ENCODE measurements at places on chromosomes 13 and 19. TPM values are rescaled to one million over a fixed set of nuclear protein-coding genes. Genes with fewer than 3 reads are reported as not detected.

ERICH6B gene
- not detected for total RNA-seq

KIR2DL1 gene
- not detected for total RNA-seq

OR7G1 gene
- total RNA-seq, result not detected

GZMM gene
- total RNA-seq, result 47.4 TPM

CGB3 gene
- total RNA-seq, result not detected

OR7A5 gene
- not detected for total RNA-seq

FCAR gene
- not detected for total RNA-seq

DNA sequence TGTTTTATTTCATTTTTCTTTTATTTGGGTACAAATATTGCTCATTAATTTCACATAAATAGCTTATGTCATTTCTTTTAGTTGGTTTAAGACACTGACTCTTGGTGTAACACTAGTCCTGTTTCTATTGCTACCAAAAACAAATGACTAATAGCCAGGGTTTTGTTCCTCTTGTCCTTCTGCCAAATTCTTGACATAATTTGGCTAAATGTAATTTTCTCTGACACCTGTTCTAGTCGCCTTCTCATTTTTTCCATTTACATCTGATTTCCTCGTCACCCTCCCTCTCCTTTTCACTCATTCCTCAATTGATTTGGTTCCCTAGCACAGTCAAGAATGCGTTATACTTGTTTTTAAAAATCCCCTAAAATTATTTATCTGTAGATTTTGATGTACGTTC lies 1718.7 kb downstream of the EFNB2 start:
- DNase-seq, result no peak

- DNase-seq, result no peak
These were observed 7.6 kb downstream of the SIGLEC11 start for GRCh38 chr19:49953416-49953815.

- no peak for DNase-seq
These were observed 900 bp downstream of the MCEMP1 start for GRCh38 chr19:7677669-7678311.

DNA sequence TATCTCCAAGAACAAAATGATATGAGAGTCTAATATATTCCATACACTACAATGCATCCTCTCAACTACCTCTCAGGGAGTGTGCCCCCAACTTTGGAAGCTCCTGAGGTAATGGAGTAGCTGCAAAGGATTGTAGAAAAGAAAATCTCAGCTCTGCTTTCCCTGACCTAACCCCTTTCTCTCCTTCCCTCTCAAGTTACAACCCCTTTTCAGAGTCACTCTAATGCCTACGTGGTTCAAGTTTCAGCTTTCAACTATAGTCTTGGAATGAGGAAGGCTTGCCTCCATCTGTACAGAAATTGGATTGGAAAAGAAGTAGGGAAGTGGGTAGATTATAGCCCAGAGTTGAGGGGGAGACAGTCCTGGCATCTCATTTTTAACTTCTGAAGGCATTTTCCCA lies 256.0 kb downstream of the PCDH9 start:
- DNase-seq, result no peak

- no peak for DNase-seq
These were observed 893 bp upstream of the PLIN3 start for GRCh38 chr19:4868286-4868834.

DNA sequence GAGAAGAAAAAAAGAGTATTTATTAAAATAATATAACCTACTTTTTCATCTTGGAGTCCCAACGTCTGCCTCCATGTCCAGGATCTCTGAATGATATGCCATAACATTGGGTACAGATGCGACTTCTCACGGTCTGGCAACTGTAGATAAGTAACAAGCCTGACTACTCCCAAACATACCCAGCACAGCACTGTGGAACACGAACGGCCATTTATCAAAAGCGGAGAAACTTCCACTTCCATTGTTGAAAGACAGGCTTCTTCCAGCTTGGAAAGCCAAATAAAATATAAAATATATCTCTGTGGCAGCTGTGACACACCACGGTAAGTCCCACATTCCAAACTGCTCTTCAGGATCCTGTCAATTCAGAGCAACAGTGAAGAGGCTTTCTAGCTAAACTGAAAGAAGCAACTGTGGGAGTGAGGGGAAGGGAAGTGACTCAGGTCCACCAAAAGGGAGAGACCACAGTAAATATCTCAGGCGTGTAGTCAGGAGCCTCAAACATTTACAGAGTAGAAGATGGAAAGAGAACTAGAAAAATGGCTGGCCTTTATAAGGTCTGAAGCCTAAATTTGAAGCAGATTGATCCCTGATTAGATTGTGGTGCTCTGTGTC lies 331.7 kb downstream of the LIG4 start:
- no peak for DNase-seq

- no peak for DNase-seq
These were observed 232.7 kb downstream of the KLF12 start for GRCh38 chr13:73901324-73902068.

GRCh38 chr19:38744298-38744681 lies at the start of gene CAPN12:
Gene CAPN12 (minus strand): TSS chr19:38744474. CDS start chr19:38744165, 309 bp downstream.
- DNase-seq, result no peak

DNA sequence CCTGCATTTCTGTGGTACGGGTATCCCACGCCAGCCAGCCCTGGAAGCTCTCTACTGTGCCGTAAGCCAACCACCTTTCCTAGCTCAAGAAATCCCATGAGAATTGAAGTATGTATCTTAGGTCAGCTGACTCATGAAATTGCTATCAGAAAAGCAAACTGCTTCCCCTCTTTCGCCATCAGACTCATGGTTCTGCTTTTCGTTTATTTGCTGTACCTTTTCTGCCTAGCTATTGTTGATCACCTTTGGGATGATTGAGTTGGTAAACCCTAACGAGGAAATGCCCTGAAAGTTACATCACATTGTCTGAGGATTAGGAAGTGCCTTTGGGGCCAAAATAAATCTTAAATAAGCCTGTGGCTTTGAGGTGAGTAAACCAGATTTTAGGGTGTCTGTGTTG lies at the start of gene ADGRE3:
ADGRE3 (minus strand) TSS at position 81 of the 400 bp plus-strand sequence; CDS start at position 7, 74 bp downstream.
- no peak for DNase-seq

DNA sequence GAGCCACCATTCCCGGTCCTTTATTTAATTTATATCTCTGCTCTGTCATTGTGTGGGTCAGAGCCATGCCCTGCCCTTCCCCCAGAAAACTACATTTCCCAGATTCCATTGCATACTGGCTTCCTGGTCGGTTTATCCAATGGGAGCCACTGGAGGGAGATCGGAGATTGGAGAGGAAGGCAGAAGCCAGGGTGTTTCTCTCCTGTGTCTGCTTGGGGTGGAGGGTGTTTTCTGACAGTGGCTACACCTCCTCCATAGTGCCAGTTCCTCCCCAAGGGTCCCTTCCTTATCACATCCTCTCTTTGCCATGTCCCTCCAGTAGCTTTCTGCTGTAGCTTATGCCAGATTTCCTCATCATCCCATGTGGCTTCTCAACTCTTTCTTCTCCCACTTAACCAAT lies 19.0 kb downstream of the OLFM2 start:
- no peak for DNase-seq

DNA sequence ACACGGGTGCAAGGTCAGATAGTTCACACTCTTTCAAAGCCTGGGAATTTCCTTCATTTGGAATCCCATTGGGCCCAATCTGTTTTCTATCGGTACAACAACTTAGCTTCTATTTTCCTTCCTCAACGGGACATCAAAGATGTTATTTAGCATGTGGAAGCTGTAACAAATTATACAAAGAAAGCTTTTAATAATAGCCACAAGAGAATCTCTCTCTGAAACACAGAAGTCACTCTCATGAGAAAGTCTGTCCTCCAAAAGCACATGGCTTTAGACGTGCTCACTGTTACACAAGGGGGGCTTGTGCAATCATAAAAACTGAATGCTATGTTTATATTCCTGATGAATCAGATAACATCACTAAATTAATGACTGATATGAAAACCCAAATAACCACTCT lies 28.9 kb upstream of the CYSLTR2 start:
- no peak for DNase-seq

GRCh38 chr13:93862259-93862658 lies 617.2 kb downstream of the DCT start:
- DNase-seq, result no peak

DNA sequence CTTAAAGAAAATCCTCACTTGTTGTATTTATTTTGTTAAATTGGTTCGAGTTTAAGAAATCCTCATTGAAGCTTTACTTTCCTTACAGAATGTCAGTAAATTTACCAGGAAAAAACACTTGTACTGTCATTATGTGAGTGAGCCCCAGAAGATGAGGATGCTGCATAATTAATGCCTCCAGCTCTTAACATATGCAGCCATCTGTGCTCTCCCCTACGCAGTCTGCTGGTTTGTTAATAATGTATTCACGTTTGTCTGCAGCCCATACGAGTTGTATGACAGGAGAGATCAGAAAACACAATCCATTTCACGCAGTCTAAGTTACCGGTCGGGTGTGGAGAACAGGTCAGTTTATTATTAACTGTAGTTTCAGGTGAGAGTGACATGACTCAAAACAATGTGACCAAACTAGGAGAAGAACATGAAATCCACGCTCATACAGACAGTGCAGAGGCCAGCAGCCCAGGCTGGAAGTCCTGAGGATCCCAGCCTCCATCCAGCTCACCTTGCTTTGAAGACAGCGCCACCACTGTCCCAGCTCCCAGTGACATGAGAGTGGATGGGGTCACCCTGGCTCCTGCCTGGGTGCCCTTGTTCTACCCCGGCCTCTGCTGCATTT lies 19.8 kb upstream of the ATP11A start:
- DNase-seq, result no peak

DNA sequence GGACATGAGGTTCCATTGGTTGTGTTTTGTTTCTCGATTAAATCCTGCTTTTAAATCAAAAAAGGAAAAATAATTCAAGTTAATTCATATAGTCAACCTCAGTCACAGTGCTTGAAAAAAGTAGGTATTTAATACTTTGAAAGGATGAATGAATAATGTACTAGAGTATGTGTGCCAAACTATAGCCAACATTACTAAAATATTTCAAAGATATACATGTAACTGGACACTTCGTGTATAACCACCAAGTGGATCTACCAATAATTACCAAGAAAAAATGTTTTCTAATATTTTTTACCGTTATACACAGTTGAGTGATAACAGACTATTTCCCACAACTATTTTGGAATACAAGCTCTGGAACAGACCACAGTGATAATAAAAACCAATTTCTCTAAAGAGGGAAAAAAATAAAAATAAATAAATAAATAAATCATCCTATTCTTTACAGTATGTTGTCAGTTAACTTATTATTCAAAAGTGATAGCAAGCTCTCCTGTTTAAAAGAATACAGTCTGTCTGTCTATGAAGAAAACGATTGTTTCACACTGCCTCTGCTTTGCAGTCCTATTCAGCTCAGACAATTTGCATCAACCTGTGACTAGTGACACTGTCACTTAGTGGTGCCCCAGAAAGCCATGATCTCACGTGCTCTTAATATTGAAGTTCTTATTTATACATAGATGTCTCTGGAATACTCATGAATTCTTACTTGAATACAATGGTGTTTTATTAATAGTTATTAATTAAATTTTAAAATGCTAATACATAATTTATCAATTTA lies 58.2 kb downstream of the UBL3 start:
- DNase-seq, result no peak

- DNase-seq, result peak; percentile 10
These were observed 80.3 kb upstream of the FRY start for GRCh38 chr13:31951215-31951678.

DNA sequence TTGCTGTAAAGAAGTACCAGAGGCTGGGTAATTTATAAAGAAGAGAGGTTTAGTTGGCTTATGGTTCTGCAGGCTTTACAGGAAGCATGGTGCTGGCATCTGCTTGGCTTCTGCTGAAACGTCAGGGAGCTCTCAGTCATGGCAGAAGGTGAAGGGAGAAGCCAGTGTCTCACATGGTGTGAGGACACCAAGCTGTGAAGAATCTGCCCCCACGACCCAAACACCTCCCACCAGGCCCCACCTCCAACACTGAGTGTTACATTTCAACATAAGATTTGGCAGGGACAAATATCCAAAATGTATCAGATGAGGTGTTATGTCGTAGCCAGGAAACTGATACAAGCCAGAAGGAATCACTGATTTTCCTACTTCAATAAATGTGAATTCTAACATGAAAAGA lies 136.5 kb downstream of the CYSLTR2 start:
- no peak for DNase-seq

DNA sequence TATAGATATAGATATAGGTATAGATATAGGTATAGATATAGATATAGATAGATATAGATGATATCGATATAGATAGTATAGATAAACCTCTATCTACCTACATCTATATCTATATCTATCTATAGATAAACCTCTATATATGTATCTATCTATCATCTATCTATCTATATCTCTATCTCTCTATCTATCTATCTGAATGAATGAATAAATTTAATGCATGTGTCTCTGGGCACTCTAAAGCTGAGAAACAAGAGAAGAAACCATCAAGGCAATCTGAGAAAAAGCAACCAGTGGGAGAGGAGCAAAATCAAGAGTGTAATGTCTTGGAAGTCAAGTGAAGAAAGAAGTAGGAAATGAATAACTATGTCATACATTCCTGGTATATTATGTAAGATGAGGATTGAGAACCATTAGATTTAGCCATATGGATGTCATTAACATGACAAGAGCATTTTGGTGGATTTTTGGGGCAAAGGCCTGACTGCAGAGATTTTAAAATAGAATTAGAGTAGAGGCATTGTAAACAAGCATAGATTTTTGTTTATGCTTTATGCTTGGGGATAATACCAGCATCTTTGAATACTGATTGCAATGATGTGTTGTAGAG lies 1262.7 kb upstream of the MIR17HG start:
- no peak for DNase-seq

- no peak for DNase-seq
These were observed 754 bp downstream of the RNF6 start for GRCh38 chr13:26221399-26221720.

DNA sequence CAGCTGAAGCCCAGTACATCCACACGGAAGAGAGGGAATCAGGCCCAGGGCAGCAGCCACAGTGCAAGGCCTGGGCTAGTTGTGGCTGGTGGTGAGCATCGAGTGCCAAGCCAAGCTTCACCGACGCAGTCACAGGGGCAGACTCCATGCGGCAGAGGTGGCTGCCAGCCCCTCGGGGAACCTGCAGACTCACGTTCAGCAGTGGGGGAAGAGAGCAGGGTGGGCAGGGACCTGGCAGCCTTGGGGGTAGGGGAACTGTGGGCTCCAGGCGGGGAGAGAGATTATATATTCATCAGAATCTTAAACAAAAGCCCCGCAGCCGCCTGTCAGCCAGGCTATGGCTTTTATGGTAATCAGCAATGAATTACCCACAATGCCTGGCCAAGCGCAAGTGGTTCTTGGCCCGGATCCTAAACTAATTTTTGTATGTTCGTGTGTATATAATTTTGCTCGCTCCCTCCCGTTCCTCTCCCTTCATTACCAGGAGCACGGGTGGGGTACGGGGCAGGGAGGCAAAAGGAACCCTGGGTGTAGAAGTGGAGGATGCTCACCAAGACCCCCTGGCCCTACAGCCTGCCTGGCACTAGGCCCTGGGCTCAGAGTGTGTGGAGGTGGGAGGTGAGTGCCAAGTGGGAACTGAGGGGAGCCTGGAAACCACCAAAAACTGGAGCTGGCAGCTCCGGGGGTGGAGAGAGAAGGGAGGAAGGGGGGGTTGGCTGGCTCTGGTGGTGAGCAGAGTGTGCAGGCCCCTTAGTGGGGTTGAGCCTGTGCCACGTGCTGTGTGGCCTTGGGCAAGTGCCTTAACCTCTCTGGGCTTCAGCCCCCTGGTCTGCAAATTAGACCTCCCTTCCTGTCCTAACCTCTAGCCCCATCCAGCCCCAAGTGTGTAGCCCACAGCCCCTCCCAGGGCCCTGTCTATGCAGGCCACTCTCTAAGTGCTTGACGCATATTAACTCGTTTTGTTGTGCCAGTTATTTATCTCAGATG lies 31.9 kb downstream of the PTPRS start:
- DNase-seq, result no peak

GRCh38 chr13:73572824-73573223 lies 514.0 kb downstream of the KLF5 start:
- DNase-seq, result no peak

GRCh38 chr19:21835810-21836444 lies at the start of gene ZNF43:
Gene ZNF43 (minus strand): TSS chr19:21836182. CDS start chr19:21836038, 144 bp downstream.
- peak; percentile 96 for DNase-seq
